GOT3 (cell line): ENCODE measurements at places on chromosomes 2 and 18.
A peak's percentile ranks its signal among the peaks of the same experiment; 100 is the strongest.

DNA sequence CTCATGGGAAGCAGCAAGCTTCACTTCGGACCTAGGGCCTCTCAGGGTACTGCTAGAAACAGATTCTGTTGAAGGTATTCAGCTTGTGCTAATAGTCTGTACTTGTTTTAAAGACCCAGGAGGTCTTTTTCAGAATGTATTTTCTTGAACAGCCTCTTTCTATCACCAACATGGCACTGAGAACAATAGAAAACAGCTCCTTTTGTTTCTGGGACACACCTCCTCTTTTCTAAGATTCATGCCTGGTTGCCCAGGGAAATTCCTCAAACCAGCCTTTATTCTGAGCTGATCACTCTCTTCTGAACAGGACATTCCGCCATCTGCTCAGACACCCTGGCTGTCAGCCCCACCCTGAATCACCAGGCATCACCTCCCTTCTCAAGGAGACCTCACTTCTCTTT, 389.6 kb downstream of the TGIF1 start:
- DNase-seq = no peak

- no peak for DNase-seq
Observed at GRCh38 chr2:239327536-239328350, 73.1 kb downstream of the HDAC4 start.

- no peak for DNase-seq
Observed at GRCh38 chr2:96788442-96789244, 27.4 kb upstream of the CNNM3 start.

DNA sequence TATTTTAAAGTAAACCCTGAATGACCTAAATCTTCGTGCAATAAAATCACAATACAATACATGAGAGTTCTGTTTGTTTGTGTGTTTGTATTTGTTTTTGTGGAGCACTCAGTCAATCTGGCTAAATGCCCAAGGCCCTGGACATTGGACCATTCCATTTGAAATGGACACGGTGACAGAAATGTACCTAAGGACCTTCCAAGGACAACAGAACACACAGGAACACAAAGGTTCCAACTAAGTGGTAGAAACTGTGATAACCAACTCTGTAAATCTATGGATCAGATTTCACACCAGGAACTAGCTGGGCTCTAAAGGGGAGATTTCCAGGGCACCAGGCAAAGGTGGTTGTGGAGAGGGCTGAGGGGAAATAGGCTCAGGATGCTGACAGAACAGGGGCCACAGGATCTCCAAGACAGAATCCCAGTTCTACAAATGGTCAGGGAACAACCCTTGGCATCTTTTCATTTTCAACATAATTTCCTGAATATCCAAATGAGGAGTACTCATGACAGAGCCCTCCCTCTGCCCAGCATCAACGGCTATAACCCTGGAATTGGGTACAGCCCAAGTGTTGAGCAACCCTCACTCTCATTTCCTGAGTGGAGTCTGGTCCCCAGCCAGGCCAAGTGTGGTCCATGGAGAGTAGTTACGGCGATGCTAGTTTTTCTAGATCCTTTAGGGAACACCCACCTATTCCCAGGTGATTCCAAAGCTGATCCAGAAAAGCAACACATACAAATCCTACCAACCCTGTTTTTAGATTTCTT, 78.4 kb downstream of the NCKAP5 start:
- DNase-seq = no peak

- DNase-seq = no peak
Observed at GRCh38 chr2:97781981-97782380, 68.6 kb downstream of the ZAP70 start.

DNA sequence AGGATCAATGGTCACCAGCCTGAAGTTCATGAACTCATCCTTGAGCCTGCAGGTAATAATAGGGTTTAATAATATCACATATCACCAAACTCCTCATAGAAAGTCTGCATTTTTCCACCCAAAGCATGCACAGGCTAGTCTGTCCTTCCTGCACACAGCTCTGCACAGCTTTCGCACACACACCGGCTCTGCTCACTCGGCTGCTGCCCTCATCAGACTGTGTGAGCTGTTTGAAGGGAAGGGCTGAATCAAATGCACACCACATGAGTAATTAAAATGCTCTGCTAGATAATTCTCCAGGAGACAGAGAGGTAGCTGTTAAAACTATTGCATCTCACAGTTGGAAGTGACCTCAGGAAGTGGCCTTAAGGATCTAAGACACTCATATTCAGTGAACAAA, 108.4 kb upstream of the YPEL5 start:
- no peak for DNase-seq

- no peak for DNase-seq
Observed at GRCh38 chr2:84971510-84972206, 697 bp downstream of the KCMF1 start.

DNA sequence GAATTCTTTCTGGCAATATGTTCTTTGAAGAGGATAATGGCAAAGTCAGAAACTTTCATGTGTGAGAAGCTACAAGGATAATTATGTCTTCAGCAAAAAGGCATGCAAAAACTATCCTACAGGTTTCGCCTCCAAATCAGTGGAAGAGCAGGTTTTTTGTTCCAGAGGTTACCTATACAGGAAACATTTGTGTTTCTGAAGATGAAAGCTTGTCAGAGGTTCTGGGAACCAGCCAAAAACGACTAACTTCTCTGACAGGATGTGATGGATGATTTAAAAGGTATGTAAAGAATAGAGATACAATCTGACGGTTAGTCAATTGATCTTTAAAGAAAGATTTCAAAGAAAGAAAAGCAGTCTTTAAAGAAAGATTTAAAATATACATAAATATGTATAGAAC, 37.6 kb downstream of the RND3 start:
- no peak for DNase-seq

DNA sequence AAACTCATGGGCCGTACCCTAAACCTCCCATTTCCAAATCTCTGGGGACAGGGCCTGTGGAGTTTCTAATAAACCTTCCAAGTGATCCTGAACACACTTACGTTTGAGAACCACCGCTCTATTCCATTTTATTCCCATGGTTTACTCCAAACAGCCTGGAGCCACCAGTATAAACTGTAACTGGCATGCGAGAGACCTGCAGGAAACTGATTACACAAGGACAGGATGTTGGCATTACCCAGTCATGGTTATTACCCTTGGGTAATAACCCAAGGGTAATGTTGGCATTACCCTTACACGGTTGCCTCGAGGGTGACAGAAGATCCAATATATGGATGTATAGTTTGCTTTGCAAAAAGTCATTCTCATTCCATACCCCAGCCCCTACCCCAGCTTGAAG, 37.0 kb upstream of the YPEL5 start:
- DNase-seq = no peak

DNA sequence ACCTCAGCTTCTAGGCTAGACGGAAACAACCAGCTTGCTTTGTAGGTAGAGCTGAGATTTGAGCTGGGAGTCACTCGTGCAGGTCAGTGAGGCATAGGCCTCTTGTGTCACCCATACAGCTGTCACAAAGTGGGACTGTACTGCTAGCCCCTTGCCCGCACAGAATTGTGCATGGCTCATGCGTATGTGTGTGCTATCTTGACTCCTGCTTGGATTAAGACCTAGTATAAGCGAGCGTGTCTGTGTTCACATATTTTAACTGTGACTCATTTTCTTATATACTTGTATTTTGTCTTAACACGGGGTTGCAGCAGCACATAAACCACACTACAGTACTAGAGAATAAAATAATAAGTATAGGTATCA, 20.1 kb downstream of the CEP68 start:
- no peak for DNase-seq

DNA sequence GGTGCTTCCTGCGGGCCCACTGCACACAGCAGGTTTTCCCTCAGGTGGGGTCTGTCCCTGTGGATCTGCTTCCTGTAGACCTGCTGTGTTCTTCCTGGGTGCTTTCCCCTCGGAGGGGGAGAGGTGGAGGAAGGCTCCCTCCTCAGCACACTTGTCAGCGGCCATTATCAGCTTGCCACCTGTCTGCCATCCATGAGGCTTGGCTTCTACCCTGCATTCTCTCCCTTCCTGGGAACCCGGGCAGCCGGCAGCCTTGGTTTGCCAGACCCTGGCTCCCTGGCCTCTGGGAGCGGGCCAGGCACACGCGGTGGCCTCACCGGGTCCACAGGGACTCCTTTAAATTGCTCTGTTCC, 58.5 kb downstream of the INPP5D start:
- DNase-seq = no peak

DNA sequence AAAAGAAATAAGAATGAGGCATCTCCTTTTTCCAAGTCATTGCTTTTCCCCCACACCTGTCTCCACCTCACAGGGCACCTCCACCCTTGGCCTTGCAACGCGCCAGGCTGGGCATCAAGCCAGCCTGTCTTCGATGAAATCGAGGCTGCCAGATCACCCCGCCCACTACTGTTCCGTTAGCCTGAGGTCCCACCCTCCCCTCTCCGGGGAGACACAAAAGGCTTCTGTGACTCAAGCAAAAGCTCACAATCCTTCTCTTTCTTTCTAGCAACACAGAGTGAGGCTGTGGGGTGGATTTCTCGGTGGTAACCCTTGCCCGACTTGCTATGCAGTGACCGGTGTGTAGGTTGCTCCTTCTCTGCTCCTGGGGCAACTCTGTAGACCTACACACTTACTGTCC, 9.9 kb downstream of the TNP1 start:
- no peak for DNase-seq

DNA sequence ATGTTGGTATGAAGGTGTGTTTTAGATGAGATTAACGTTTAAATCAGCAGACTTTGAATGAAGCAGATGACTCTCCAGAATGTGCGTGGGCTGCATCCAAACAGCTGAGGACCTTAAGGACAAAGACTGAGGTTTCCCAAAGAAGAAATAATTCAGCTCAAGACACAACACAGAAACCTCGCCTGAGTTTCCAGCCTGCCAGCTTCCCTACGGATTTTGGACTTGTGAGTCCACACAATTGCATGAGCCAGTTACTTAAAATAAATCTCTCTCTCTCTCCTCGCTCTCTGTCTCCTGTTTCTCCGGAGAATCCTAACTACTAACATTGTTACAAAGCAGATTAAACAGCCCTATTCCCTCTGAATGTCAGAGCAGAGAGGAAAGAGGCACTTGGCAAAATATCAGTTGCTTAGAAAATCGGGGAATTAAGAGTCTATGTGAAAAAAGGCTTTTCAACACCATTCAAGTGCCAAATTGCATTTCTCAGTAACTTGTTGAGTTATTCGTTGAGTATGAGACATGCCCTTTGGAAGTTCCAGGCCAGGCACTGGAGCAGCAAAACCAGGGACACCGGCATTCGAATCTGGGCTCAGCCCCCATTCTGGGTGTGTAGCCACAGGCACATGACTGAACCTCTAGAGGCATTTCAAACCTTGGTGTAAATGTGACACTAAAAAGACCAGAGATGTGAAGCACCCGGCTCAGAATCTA, 174.6 kb upstream of the PID1 start:
- no peak for DNase-seq

GRCh38 chr2:239468491-239469105, 67.8 kb upstream of the HDAC4 start:
- no peak for DNase-seq

- DNase-seq = peak; percentile 48
Observed at GRCh38 chr2:207258263-207258991, 92.7 kb upstream of the KLF7 start.

- no peak for DNase-seq
Observed at GRCh38 chr2:47521666-47522285, 118.8 kb downstream of the MSH2 start.

- DNase-seq = no peak
Observed at GRCh38 chr18:59026831-59027410, 112.8 kb upstream of the SEC11C start.

DNA sequence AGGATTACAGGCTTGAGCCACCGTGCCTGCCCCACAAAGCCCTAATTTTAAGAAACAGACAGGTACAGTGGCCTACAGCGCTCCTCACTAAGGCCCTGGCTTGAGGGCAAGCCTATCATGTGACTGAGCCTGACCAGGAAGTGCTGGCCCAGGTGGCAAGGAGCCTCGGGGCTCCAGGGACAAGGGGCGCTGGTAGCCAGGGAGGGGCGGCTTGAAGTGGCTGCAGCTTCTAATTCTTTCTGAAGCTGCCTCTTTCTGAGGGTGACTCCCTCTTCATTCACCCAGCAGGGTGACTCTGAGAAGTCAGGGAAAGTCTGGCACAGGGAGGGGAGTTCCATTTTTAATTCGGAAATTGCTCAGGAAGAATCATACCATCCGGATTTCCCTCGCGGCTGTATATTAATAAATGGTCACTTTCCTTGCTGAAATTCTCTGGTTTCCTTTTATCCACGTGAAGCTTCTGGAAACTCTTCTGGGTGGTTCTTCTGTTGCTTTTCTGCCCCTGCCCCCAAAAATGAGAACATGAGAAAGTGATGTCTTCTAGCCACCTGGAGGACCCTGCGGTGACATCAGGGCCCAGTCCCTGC, 115.7 kb downstream of the FAM210A start:
- peak; percentile 15 for DNase-seq

- no peak for DNase-seq
Observed at GRCh38 chr2:141957827-141958450, 172.9 kb downstream of the LRP1B start.

- DNase-seq = no peak
Observed at GRCh38 chr2:68568116-68568515, 75.3 kb upstream of the PROKR1 start.

GRCh38 chr2:105129722-105130232, 91.9 kb downstream of the MRPS9 start:
- no peak for DNase-seq
